Stimulated activated CD4-positive, alpha-beta T cell treated with anti-CD3 and anti-CD28 coated beads, TNF-alpha, amount 100 ng/mL, for 48 hours (primary cell): ENCODE measurements at places on chromosomes 7 and 10.
A peak's percentile ranks its signal among the peaks of the same experiment; 100 is the strongest.

DNA sequence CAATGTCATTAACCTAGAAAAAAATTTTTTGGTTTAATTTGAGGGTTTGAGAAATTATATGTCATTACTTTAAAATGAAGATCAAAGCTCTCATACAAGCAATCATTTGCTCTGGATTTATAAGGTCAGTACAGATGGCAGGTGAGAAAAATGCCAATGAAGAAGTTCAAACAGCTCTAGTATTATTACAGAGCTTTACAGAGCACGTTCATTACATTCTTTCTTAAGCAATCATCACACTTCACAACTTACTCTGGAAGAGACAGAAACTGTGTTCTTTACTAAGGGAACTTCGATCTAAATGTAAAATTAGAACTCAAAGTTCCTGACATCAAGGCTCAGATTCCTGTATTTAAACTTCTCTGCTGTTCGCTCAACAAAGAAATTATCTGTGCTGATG, 153.4 kb downstream of the ATE1 start:
- no peak for DNase-seq

DNA sequence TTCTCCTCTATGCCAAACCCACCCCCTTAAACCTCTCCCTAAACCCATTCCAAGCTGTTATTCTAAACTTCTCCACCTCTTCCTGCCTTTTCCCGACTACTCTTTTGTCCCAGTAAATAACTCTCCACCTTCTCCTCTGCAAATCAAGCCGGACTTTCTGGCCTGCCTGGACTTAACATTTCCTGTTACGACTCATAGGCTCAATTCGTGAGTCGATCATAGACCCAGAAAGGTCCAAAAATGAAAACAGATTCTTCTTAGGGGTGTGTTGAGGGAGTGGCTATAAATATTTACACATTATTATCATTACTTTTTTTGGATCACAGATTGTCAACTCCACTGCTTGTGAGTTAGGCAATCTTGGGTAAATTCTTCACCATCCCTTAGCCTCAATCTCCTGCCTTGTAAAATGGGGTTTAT, 59.0 kb upstream of the HABP2 start:
- no peak for DNase-seq

GRCh38 chr10:1570416-1571051, 166.8 kb downstream of the ADARB2 start:
- DNase-seq: no peak

GRCh38 chr7:45267262-45267661, 109.7 kb downstream of the RAMP3 start:
- DNase-seq: no peak

- DNase-seq: no peak
Observed at GRCh38 chr10:116654816-116655215, 34.1 kb downstream of the PNLIPRP2 start.

GRCh38 chr10:132103116-132103910, 37.6 kb downstream of the JAKMIP3 start:
- DNase-seq: no peak

DNA sequence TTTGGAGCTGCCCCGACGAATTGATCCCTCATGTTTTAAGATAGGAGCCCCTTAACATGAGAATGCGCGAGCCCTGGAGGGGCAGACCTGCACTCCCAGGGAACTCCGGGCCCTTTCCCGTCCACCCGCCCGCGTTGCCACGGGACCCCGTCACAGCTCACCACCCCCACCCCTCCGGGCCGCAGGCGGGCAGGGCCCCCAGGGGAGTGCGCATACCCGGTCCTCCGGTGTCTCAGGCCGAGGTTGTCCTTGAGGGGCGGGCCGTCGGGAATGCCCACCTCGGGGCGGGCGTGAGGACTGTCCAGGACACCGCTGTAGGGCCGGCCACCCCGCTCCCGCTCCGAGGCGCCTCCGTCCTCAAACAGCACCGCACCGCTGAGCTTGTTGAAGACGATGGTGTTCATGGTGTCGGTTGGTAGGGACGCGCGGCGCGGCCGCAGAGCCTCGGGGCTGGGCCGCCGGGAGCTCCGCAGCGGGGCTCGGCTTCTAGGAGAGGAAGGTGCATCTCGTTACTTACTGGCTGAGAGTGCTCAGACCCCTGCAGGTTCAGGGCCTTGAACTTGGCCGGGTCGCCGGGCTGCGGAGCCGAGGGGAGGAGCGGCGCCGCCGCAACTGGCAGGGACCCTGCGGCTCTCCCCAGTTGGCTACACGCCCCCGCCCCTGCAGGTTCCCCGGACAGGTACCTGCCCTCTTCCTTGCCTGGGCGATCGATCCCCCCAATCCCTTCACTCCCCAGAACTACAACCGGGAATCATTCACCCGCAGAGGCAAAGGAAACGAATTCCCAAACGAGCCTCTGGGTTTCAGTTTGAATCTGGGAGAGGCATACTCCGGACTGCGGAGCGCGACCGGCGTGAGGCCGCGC, 2.4 kb downstream of the MKX start:
- DNase-seq: no peak

DNA sequence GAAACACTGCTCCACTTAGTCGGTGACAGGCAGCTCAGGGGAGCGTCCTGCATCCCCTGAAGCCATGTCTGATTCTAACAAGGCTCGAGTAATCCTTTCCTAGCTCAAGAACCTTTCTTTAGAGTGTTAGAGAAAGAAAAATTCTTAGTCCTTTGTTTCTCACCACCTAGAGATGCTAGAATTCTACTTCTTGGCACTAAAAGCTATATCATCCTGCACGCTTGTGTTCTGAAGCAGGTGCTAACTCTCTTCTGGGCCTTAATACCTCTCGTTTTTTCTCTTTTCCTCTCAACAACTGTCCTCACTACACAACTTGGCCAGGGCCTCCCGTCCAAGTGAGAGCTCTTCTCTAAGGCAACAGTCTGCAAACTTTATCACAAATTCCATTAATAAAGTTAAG, at the start of gene LYZL2:
Gene LYZL2, minus strand, starts transcription at position 101 of the 400 bp plus-strand sequence. CDS start 2,838 bp downstream, outside the sequence.
- no peak for DNase-seq

- no peak for DNase-seq
Observed at GRCh38 chr10:109374215-109374614, 549.1 kb downstream of the XPNPEP1 start.

- no peak for DNase-seq
Observed at GRCh38 chr7:156222611-156223010, 410.3 kb upstream of the SHH start.

- DNase-seq: no peak
Observed at GRCh38 chr10:15351099-15351820, 19.8 kb downstream of the FAM171A1 start.

DNA sequence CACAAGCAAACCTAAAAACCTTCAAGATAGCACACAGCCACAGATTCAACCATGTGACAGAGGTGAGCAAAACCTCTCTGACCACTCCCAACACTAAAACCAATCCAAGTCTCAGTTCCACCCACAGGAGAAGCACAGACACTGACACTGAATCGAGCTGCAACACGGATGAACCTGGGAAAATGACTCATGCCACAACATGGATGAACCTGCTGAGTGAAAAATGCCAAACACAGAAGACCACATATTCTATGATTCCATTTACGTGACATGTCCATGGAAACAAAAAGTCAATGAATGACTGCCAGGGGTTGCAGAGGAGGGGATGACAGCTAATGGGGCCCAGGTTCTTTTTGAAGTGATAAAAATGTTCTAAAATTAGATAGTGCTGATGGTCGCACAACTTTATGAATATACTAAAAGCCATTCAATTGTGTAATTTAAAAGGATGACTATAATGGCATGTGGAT, 22.0 kb downstream of the CYTH3 start:
- DNase-seq: peak; percentile 29

DNA sequence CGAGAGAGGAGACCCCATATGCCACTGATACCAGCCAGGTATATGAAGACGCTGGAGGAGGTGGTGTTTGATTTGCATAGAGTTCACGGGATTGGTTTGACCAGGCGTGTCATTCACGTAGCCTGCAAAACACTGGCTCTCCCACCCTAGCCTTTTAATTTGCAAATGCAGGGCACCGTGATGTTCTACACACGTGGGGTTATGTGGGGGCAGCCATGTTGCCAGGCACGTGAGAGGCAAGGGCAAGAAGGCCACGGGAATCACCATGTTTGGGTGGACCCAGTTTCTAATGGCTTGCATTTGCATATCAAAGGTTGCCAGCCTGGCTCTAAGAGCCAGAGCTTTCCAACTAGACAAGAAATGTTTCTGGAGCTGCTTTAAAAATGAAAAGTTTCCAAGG, 117.2 kb upstream of the LYZL1 start:
- no peak for DNase-seq

DNA sequence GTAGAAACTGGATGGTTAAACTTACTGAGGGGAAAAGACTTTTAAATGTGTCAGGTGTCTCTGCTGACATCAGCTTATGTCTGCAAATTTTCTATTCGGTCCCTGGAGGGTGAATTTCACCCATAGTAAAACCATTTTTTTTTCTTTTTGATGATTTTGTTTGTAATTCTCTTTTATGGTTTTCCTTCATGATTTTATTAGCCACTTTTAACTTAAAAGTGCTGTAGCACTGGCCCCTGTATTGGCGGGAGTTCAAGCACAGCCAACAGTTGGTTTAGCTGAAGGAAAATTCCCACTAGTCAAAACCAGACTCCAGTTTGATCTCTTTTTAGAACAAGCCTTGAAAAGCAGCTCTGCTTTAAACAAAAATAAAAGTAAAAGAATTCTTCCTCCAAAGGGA, 5.0 kb upstream of the ITGA8 start:
- no peak for DNase-seq

GRCh38 chr10:83848677-83849076, 290.6 kb upstream of the GHITM start:
- no peak for DNase-seq

GRCh38 chr10:79025199-79025832, 43.5 kb upstream of the ZMIZ1 start:
- no peak for DNase-seq

DNA sequence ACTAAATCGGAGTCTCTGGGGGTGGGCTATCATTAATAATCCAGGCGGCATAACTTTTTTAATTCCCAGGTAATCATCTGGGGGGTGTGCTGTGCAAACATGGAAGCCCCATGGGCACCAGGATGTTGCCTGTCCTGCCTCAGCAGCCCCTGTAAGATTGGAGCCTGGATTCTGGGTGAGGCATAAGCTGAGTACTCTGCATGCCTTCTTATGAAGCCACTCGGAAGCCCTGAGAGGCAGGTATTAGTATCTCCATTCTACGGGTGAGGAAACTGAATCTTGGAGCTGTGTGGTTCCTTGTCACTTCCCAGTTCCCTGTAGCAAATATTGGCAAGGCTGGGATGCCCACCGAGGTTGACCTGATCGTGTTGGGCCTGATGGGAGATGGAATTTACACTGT, 7.4 kb upstream of the OPN4 start:
- DNase-seq: no peak

GRCh38 chr7:100586266-100587025, at the start of gene FBXO24:
Gene FBXO24, plus strand, starts transcription at chr7:100586328. Its CDS starts 298 bp downstream, at chr7:100586626.
- peak; percentile 99 for DNase-seq

GRCh38 chr10:12350167-12350872, 973 bp downstream of the CAMK1D start:
- DNase-seq: peak; percentile 26

- DNase-seq: no peak
Observed at GRCh38 chr10:114824391-114824790, 2.8 kb downstream of the FHIP2A start.

DNA sequence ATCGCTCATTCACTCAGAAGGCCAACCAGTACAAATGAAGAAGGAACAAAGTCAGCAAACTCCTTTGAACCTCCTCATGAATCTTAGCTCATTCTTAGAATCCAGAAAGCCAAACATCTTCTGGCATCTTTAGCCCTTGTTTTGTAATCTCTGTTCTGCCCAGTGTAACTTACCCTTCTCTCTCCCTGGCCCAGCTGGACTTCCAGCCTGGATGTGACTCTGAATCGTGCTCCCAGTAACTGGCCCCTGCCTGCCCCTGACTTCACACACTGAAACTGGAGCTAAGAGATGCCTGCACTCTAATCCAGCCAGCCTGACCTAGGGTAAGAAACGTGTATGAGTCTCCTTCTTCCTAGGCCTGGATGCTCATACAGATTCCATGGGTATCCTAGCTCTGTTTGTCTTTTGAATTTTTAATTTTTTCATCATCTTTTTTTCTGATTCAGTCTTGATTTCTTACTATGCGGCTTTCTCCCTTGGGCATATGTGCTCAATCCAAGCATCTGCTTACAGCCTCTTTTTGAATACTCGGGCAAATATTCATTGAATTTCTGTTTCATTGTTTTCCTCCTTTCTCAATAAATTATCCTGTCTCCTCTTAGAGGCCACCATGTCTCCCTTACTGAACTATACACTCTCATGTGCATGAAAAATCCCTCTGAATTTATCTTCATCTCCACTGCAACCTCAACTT, 845.6 kb upstream of the AUTS2 start:
- no peak for DNase-seq

GRCh38 chr7:98984126-98984525, 105.8 kb downstream of the TRRAP start:
- DNase-seq: no peak

DNA sequence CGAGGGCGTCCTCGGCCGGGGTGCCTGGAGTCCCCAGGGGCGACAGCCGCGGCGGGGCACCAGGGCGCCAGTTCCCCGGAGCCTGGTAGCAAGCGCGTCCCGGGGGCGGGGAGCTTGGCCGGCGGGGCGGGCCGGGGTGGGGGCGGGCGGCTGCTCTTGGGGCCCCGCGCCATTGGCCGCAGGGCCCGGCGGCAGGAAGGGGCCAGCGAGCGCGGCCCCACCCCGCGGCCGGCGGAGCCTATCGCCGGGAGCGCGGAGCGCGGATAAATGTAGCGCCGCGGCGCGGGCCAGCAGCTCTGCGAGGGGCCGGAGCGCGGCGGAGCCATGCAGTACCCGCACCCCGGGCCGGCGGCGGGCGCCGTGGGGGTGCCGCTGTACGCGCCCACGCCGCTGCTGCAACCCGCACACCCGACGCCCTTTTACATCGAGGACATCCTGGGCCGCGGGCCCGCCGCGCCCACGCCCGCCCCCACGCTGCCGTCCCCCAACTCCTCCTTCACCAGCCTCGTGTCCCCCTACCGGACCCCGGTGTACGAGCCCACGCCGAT, at the start of gene HHEX:
Gene HHEX, plus strand, starts transcription at position 293 of the 548 bp plus-strand sequence. Its CDS starts 32 bp downstream, at position 325.
- no peak for DNase-seq

DNA sequence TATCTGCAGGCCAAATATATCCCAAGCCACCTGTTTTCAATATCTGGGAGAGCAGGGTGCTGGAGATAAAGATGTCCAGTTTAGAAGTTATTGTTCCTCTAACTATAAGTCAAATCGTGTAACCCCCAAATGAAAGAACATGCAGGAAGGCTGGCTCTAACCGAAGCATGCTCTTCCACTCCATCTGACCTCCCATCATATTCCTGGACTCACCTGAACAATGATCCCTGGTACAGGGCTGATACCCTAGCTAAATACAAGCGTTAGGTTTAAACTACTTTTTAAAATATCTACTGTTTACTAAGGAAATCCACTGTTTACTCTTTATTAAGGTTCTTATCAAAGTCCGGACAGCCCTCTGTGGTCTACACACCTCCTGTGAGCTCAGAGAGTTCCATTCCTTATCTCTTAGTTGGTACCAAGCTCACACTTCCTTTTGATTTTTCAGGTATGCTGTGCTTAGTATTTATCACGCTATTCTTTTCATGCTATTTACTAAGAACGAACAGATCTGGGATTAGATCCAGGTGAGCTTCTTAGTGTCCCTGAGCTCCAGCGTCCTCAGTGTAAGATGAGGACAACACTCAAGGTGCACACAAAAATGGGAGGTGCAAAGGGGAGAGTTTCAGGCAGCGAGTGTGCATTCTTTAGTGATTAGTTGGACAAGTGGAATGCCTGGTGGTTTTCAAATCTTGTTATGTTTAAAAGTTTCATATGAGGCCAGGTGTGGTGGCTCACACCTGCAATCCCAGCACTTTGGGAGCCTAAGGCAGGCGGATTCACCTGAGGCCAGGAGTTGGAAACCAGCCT, 23.6 kb upstream of the COBL start:
- no peak for DNase-seq
